ENCODE measurements at places on chromosomes 1 and 21.

DNA sequence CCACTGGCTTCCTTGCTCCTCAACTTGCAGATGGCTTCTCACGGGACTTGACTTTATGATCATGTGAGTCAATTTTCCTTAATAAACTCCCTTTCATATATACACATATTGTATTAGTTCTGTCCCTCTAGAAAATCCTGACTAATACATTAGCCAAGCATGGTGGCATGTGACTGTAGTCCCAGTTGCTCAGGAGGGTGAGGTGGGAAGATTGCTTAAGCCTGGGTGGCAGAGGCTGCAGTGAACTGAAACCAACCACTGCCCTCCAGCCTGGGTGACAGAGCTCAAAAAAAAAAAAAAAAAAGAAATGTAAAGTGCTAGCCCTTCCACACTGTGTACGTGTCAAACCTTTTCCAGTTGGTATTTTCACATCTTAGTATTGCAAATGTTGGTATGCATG lies 857.0 kb downstream of the LTN1 start:
- DNase-seq, result no peak
- H3K36me3 ChIP-seq, result no peaks in the 10 kb centered on the region
- no peaks in the 10 kb centered on the region for H3K4me1 ChIP-seq
- H3K27me3 ChIP-seq, result no peaks in the 10 kb centered on the region

- H3K27me3 ChIP-seq, result peaks cover 67% of the 10 kb centered on the region
- H3K36me3 ChIP-seq, result no peaks in the 10 kb centered on the region
- DNase-seq, result no peak
- H3K4me3 ChIP-seq, result no peak overlapping the region
- H3K4me1 ChIP-seq, result peaks cover 3% of the 10 kb centered on the region
Measured at GRCh38 chr21:41719691-41720090, 47.2 kb downstream of the RIPK4 start.

GRCh38 chr1:11790880-11791715 lies 14.7 kb downstream of the MTHFR start:
- DNase-seq, result no peak
- H3K36me3 ChIP-seq, result peaks cover 48% of the 10 kb centered on the region
- peaks cover 23% of the 10 kb centered on the region for H3K4me1 ChIP-seq
- peak overlapping the region; percentile 93 for H3K27ac ChIP-seq

DNA sequence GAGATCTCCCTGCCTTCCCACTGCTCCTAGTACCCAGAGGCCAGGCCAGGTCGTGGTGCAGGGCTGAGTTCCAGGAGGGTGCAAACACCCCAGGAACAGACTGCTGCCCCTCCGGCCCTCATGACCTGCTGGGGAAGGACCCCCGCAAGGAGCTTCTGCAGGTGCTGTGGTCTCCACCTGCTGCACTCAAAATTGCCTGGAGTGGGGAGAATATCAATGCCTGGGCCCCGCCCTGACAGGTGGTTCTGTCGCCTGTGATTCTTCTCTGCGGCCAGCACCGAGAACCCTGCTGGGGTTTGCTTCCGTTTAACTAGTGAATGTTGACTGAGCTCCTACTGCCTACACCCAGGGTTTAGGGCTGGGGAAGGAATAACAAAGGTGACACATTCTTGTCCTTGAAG lies 2.1 kb upstream of the TFF3 start:
- no peak overlapping the region for H3K27ac ChIP-seq
- H3K27me3 ChIP-seq, result peaks cover 11% of the 10 kb centered on the region
- peaks cover 10% of the 10 kb centered on the region for H3K4me1 ChIP-seq

GRCh38 chr1:102842606-102843005 lies 265.7 kb downstream of the COL11A1 start:
- H3K27ac ChIP-seq, result no peak overlapping the region
- no peaks in the 10 kb centered on the region for H3K36me3 ChIP-seq
- no peaks in the 10 kb centered on the region for H3K4me1 ChIP-seq

- no peaks in the 10 kb centered on the region for H3K4me1 ChIP-seq
- no peaks in the 10 kb centered on the region for H3K36me3 ChIP-seq
- H3K4me3 ChIP-seq, result no peak overlapping the region
- no peak overlapping the region for H3K27ac ChIP-seq
- peaks cover 11% of the 10 kb centered on the region for H3K27me3 ChIP-seq
Measured at GRCh38 chr1:177909416-177909815, 60.4 kb downstream of the SEC16B start.

- H3K36me3 ChIP-seq, result no peaks in the 10 kb centered on the region
- no peak overlapping the region for H3K27ac ChIP-seq
- H3K4me1 ChIP-seq, result no peaks in the 10 kb centered on the region
- DNase-seq, result no peak
- H3K4me3 ChIP-seq, result no peak overlapping the region
Measured at GRCh38 chr1:27037518-27037917, 24.9 kb upstream of the TENT5B start.

- peaks cover 21% of the 10 kb centered on the region for H3K36me3 ChIP-seq
- peaks cover 25% of the 10 kb centered on the region for H3K4me1 ChIP-seq
- H3K27me3 ChIP-seq, result no peaks in the 10 kb centered on the region
- no peak overlapping the region for H3K27ac ChIP-seq
- no peak for DNase-seq
Measured at GRCh38 chr1:156586892-156587477, 4.6 kb upstream of the NAXE start.

DNA sequence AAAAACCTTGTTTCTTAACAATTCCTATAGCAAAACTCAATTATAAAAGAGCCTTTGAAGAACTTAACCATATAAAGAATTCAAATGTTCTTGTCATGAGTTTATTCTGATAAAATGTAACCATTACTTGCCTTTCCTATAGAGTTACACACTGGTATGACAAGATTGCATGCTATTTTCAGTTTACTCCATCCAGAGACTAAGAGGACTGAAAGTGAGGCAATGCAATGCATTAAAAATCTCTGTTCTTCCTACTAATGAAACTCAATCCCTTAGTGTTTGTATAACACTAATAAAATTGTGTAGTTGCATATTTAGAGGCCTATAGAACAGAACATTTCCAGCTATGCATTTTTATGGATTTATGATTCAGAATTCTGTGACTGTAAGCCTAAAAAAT lies 88.1 kb downstream of the COP1 start:
- H3K4me3 ChIP-seq, result no peak overlapping the region
- H3K4me1 ChIP-seq, result no peaks in the 10 kb centered on the region

GRCh38 chr1:162903246-162903645 lies 42.3 kb upstream of the CCDC190 start:
- H3K4me3 ChIP-seq, result no peak overlapping the region
- H3K4me1 ChIP-seq, result no peaks in the 10 kb centered on the region
- H3K27ac ChIP-seq, result no peak overlapping the region
- no peaks in the 10 kb centered on the region for H3K36me3 ChIP-seq
- H3K27me3 ChIP-seq, result no peaks in the 10 kb centered on the region

All from stimulated activated naive B cell treated with anti-CD40 and anti-IgM and Interleukin-4, amounts not matched to agents 10 μg/mL and 1 μg/mL and 100 μg/mL, for 72 hours (primary cell).